Non-pigmented ciliary epithelial cell (primary cell): ENCODE measurements at places on chromosomes 2 and 18.
A peak's percentile ranks its signal among the peaks of the same experiment; 100 is the strongest.

DNA sequence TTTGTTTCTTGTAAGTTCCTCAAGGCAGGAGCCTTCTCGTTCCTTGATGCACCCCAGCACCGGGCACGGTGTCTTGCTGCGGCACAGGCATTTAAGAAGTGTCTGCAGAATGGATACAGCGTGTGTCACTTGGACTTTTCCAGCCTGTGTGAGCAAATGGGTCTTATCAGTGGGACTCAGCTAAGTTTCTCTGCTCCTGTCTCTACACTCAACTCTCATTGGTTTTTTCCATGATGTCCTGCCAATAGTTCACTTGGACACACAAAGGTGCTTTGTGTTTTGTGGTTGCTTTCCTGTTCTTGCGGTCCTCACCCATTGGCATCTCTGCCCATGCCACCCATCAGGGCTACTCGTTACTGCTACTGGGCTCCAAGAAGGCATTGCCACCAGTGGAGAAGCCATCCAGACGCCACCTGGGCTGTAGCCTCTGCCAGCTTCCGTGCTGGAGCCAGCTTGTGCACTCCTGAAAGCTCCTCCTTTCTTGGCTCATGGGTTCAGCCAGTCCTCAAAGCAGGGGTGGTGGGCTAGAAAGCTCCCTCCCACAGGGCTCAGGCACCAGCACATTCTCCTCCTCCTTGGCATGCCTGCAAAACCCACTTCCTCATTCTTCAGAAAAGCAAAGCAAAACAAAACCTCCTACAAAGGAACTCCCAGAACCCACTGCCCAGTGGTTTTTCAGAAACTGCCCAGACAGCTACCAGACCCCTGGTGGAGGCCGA lies 41.4 kb downstream of the IL1R2 start:
- peak; percentile 73 for DNase-seq

- no peak for DNase-seq
These were observed 598 bp upstream of the CEP68 start for GRCh38 chr2:65055422-65056214.

DNA sequence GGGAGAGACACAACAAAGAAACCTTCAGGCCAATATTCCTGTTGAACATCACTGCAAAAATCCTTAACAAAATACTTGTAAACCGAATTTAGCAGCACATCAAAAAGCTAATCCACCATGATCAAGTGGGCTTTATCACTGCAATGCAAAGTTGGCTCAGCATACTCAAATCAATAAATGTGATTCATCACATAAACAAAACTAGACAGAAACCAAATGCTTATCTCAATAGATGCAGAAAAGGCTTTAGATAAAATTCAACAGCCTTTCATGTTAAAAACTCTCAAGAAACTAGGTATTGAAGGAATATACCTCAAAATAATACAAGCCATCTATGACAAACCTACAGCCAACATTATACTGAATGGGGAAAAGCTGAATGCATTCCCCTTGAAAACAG lies 20.6 kb downstream of the GTF2A1L start:
- DNase-seq = no peak

- no peak for DNase-seq
These were observed 95.0 kb upstream of the ZNF521 start for GRCh38 chr18:25446972-25447371.

DNA sequence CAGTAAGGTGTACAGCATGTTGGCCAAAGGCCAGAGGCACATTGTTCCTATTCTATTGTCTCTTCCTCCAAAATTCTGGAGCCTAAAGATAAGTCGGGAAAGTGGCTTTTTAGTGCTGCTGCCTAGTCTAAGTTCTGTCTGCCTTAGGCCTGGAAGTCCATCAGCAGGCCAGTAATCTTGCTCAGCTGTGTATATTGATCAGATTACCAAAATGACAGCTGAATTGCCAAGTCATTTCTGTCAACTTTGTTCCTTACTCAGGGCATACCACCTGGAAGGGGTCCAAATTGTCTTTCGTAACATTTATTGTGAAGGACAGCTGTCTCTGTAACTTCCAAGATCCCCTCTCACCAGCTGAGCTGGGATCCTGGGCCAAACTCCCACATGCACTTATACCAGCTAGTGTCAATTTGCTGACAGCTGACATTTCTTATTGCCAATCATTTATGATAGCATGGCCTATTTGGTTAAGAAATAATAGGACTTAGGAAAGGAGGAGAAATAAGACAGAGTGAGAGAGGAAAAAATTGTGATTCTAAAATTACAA lies 116.8 kb upstream of the FSHR start:
- no peak for DNase-seq

DNA sequence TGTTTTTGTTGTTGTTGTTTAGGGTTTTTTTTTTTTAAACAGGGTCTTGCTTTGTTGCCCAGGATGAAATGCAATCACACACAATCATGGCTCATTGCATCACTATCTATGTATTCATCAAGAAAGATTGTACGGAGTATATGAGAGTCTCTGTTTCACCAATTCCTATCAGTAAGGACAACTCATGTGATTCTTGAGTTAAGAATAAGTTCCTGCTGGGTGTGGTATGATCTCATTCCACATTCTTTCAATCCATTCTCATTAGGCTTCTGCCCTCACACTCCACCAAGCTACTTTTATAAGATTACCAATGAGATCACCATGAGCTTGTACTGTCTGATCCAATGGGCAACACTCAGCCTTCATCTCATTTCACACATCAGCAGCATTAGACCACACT lies 9.1 kb upstream of the AP1S3 start:
- peak; percentile 90 for DNase-seq

DNA sequence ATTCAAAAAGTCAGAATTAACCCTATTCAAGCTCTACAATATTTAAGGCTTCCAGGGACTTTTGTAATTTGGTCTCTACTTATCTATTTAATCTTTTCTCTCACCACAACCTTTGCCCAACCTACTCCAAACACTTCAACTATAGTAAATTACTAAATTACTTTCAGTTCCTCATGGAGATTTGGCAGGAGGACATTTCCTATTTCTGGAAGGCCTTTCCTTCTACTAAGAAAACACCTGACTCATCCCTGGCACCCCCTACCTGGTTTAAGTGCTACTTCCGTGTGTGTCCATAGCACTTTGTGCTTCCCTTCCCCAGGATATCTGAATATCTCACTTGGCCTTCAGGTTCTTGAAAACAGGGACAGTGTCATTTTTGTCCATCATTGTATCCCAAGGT lies 96.3 kb downstream of the UPP2 start:
- no peak for DNase-seq

DNA sequence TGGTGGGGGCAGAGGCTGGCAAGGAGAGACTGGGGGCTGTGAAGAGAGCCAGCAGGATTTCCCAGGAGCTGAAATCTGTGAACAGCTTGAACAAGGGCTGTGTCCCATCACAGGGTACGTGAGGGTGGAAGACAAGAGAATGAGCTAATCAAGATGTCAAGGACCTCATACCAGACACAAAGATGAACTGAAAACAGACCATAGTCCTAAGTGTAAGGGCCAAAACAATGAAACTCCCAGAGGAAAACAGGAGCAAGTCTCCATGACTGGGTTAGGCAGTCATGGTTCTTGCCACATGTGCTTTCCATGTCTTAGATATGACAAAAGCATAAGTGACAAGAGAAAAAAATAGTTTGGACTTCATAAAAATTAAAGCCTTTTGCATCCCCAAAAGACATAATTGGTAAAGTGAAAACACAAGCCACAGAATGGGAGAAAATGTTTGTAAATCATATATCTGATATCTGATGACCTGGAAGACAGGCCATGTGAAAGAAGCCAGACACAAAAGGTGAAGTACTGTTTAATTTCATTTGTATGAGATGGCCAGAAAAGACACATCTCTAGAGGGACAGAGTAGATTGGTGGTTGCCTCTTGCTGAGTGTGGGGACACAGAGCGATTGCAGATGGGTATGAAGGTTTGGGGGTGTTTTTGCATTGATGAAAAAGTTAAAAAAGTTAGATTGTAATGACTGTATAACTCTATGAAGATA lies 67.6 kb downstream of the FHOD3 start:
- no peak for DNase-seq

DNA sequence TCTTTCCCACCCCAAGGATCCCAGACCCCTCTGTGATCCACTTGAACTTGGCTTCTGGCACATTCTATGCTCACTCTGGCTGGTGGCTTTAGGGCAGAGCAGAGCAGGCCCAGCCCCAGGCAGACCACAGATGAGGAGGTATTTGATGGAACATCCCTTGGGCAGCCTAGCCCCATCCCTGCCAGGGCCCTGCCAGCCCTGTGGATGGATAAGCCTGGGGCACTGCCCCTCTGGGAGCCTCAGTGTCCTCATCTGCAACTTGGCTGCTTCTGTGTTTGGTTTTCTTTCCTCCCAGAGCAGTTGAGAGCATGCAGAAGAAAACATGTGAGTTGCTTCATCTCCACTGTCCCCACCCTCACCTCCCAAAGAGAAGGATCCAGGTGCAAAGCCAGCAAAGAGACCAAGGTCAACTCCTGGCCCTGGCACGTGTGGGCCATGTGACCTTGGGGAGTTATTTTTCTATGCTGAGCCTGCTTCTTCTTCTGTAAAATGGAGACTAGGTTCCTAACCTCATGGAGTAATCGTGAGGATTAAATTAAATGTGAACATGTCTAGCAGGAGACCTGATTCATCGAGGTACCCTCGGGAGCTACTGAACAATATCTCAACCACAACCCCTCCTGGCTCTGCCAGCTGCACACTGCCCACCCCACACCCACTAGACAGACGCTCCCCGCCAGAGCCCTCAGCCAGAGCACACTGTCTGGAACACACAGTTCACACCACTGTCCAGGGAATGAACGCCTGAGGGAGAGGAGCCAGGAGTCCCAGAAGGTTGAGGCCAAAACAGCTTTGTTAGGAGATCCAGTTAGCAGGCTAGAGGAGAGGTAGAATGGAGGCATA lies 14.6 kb upstream of the TNS1 start:
- no peak for DNase-seq

- no peak for DNase-seq
These were observed 46.7 kb downstream of the KLF7 start for GRCh38 chr2:207119048-207119447.

DNA sequence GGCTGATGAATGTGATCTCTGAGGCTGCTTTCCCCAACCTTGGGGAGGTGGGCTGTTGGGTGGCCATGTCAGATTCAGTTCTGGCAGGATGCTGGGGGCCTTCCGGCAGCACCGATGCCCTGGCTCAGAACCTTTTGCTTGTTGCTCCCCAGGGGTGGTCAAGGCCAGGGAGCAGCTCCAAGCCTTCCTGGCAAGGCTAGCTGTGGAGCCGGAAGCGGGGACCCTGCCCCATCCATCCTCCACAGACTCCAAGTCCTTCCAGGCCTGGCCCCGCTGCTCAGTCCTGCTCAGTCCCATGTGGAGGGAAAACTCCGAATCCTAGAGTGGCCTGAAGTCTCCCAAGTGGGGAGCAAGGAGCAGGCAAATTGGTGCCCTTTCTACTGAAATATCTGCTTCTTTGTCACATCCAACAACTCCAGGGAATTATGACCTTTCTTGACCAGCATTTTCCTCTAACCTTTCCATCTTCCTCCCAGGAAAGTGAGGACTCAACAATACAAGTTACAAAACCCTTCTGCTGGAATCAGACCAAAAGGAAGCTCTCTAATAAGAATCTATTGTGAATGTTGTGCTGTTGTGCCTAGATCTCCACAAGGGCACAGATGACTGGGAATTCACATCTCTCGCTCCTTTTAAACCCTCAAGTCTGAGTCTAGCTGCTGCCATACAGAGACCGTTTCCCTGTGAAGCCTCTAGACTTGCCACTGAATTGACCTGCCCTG lies 134.0 kb downstream of the MCFD2 start:
- DNase-seq = no peak

- DNase-seq = no peak
These were observed 92.4 kb downstream of the TFCP2L1 start for GRCh38 chr2:121192576-121192975.

GRCh38 chr2:110865188-110865587 lies 132.8 kb downstream of the ACOXL start:
- no peak for DNase-seq

GRCh38 chr2:100470898-100471514 lies 724 bp downstream of the NMS start:
- no peak for DNase-seq

- DNase-seq = no peak
These were observed 91.1 kb upstream of the ZNF804A start for GRCh38 chr2:184507254-184507653.

- DNase-seq = no peak
These were observed 124.7 kb upstream of the GATA6 start for GRCh38 chr18:22044474-22045220.

DNA sequence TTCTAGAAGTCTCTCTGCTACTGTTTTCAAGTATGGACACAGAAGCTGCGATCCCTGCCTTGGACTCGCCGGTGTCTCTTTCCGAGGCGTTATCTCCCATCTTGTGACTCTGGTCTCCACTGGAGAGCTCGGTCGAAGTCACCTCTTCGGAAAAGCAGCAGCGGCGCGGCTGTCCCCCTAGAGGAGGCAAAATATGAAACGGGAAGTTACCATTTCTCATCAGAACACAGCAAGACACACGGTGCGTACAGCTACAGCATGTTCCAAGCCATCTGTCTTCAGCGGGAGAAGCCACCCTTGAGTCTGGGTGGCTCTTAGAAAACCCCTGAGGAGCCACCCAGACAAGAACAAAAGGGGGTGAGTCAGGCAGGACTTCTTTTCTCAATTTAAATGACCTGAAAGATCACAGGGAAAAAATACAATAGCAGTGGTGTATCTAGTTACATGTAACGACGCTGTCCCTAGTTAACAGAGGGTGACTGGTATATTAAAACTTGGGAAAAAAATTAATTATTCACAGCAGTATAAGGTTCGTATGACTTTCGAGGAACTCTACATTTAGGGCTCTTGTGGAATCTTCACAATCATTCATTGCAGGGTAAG lies 114.8 kb downstream of the ZNF516 start:
- DNase-seq = no peak

DNA sequence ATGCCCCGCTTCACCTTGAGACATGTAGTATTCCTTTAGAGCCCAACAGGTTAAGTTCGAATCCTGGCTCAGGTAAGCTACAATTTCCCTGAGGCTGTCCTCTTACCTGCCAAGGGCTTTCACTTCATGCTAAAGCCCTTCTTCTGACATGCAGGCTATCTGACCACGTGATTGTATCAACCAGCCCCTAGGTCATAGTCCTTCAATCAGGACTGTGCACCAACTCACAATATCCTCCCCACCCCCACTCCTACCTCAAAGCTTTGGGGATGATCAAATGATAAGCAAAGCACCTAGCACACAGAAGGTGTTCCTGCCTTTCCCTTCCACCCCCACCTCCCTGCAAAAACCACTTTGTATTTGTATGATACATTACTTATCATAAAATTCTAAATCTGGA lies 78.9 kb downstream of the AAK1 start:
- no peak for DNase-seq

- no peak for DNase-seq
These were observed 800 bp downstream of the HOXD13 start for GRCh38 chr2:176093145-176093897.

DNA sequence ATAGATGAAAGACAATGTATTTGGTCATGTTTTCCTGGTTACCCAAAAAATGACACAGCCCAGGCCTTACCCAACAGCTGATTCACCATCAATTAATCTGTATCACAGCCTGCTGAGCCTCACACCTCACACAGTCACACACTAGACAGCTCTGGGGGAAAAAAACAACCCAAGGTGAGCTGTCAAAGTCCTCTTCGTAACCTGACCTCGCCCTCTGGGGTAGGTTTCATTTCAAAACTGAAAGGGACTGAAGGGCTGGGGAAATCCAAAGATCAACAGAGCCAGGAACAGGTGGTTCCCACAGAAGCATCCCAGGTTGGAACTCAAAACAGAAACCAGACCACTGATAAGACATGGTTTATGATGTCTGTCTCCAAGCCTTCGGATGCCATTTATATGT lies 18.2 kb upstream of the PCBP1 start:
- no peak for DNase-seq
